Posterior cingulate gyrus (tissue), 11 donors: ENCODE measurements at places on chromosomes 12 and 14.

DNA sequence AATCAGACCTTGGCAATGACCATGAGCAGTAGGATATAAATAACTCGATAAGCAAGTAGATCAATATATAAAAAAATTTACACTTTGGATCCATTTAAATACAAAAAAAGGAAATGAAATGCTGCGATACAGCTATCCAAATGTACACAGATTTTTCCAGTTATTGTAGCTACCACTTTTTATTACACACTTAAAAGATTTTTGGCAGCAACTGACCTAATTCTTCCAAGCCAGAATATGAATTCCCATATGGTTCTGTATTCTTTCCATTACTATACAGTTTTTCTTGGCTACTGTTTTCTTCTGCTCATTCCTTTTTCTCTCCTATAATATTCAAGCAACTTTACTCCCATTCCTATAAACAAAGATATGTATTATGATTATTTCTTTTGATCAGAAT, 52.2 kb downstream of the TMTC1 start:
- DNase-seq = no peak

DNA sequence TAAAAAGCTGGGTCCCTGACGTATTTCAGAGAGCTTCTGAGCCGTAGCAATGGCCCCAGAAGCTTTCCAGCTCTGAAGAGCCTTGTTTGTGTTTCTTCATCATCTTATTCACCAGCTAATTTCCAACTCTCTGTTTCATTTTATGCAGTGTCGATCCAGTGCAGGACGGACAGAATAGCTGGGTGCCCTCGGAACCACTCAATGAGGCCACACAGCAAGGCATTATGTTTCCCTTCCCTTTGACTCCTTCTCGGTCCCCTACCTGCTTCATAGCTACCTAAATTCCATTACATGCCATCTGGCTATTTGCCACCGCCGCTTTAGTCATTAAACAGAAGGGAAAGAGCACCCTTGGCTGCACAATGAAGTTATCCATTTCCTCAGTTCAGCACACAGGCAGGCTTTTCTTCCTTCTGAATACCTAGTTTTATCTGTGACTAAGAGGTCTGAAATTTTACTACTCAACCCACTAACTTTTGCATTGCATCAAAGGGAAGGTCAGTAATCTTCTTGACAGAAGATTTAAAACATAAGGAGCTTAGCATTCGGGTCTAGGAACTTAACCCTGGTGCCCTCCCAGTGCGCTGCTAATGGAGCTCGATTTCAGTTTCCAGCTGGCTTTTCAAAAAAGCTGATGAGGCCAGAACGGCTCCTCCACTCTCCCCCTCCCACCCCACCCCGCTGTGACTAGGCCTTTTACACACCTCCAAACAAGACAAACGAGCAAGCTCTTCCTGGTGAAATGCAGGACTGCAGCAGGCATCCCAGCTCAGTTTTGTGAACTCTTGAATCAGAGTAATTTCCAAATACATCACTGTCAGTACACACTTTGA, 176.8 kb downstream of the GXYLT1 start:
- DNase-seq = no peak

GRCh38 chr14:73784181-73784987, 67.2 kb upstream of the PTGR2 start:
- DNase-seq = no peak

GRCh38 chr14:50007123-50007903, 109.1 kb downstream of the VCPKMT start:
- no peak for DNase-seq

DNA sequence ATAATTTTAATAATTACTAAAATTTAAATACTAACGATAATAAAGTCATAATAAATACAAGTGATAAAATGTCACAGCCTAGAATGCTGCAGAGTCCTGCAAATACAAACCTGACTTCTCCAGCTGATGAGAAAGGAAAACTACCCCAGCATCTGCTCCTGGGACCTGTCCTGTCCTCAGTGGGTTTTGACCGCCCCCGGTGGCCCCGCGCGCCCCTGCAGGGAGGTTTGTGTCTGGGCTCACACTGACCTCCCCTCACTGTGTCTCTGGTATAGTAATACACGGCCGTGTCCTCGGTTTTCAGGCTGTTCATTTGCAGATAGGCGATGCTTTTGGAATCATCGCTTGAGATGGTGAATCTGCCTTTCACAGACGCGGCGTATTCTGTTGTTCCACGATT, 1139.4 kb downstream of the TMEM121 start:
- DNase-seq = no peak

DNA sequence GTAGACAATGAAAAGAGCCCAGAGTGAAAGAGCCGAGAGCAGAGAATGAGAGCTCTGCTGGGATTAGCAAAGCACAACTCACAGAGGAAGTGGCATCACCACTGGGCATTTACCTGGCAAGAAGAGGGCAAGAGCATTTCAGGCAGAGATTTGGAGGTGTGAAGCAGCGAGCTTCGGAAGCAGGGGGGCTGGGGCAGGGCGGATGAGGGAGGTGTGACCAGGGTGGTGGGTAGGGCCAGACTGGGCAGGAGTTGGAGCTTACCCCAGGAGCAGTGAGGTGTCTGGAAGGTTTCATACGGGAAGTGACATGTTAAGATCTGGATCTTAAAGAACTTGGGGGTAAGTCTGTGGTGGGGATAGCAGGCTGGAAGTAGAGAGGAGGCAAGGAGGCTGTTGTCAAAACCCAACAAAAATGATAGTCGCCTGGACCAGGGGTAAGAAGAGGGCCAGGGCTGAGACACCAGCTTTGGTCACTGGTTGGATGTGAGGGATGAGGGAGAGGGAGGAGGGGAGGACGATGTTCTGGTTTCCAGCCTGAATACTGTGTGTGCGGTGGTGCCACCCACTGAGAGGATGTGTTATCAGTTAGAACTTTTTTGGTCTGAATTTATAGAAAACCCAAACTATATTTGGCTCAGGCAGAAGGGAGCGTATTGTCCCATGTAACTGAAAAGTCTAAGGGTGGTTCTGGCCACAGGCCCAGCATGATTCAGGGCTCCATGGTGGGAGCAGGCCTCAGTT, 5.2 kb downstream of the SMIM41 start:
- DNase-seq = no peak
